Head of caudate nucleus (tissue), 42 donors: ENCODE measurements at places on chromosomes 12 and 14.

- no peak for DNase-seq
These were observed 75.2 kb downstream of the PITPNM2 start for GRCh38 chr12:123075646-123076171.

DNA sequence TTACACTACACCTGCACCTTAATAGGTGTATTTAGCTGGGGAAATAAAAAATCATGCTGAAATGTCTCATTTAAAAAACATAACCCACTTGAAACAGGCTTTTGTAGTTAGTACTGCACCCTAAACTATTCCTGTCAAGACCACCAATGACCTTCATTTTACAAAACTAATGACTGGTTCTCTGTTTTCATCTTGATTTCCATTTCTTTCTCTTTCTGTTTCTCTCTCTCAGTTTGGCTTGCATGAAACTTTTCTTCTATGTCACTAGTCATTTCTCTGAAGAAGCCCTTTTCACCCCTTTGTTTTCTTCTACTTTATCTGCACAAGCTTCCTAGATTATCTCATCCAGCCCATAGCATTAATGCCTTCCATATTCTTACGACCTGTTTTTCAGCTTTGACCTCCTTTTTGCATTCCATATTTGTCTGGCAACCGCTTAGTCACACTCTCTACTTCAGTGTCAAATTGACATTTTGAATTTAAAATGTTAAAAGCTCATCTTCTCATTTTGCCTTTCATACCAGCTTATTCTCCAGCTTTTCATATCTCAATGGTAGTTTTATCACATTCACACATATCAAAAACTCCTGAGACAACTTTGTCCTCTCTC is 32.7 kb upstream of the KLRF1 start:
- DNase-seq: no peak

DNA sequence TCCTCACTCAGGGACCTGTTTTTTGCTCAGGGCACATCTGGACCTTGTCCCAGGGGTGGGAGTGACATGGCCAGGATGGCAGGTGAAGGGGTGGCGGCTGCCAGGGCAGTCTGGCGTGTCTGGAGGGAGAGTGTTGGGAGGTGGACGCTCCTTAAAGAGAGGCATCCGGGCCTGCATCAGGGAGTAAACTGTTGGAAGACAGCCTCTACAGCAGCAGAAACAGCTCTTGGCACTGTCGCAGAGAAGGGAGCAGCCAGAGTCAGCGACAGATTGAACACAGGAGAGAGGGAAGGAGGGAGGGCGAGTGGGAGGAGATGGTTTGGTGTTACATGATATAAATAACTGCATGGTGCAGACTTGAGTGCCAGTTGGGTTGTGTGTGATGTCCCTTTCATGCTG is 52.8 kb downstream of the IGF1 start:
- DNase-seq: no peak

GRCh38 chr12:42362647-42363260 is 36.8 kb downstream of the PPHLN1 start:
- DNase-seq: no peak

DNA sequence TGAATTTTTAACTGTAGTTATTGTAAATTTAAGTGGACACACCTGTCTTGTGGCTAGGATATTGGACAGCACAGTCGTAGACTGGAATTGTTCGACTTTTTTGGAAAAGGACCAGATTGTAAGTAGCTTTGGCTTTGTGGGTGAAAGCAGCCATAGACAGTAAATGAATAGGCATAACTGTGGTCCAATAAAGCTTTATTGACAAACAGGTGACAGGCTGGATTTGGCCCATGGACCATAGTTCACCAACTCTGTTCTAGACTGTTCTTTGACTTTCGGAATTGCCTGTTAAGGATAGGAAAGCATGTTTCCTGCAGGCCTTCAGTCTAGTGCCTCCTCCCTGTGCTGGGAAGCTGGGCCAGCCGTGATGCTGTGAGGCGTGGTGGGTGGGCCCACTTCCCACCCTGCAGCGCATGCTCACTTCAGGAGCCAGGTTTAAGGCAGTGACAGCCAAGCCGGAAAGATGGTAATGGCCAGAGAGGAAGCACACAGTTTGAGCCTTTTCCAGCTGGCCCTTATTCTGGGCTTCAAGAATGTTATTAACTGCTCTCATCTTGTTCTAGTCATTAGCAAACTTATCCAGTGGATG is 51.8 kb downstream of the PPP2R5C start:
- no peak for DNase-seq

DNA sequence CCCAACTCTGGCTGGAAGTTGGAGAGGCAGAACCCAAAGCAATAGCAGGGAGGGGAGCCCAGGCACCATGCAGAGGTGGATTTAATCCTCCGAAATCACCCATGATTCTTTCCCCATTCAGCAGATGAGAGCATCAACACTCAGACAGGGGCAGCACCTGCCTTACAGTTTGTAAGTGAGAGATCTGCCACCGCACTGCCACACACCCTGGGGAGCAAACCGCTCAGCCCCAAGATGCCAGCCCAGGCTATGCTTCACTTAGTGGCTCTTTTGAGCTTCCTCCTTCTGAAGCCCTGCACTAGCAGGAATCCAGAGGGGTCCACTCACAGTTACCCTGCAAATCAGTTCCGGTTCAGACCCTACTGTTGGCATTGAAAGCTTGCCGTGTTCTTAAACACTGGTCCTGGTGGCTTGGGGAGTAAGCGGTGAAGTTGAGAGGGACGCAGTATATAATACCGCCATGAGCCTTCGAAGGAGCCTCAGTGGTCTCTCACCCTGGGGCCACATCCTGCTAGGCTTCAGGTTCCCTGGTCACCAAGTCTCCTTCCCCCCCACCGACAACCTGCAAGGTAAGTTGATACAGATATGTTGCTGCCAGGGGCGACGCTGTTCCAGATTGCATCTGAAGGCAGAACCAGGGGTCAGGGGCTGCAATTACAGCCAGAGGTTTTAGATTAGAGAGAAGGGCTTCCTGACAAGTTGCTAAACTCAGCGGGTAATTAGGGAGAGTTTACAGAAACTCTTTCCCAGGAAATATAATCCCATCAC is 72.0 kb upstream of the CCND2 start:
- DNase-seq: no peak

- DNase-seq: no peak
These were observed 3.6 kb upstream of the KRT6A start for GRCh38 chr12:52496590-52497071.

GRCh38 chr12:102781117-102781516 is 135.9 kb downstream of the PAH start:
- no peak for DNase-seq

- DNase-seq: no peak
These were observed 1.0 kb downstream of the BLTP3B start for GRCh38 chr12:100141666-100141997.
